ENCODE measurements at places on chromosomes 2 and 18.
A peak's percentile ranks its signal among the peaks of the same experiment; 100 is the strongest.

GRCh38 chr2:28055325-28055970, 164.9 kb downstream of the BABAM2 start:
- DNase-seq: peak; percentile 22

- DNase-seq: peak; percentile 67
Observed at GRCh38 chr2:134431838-134432434, 178.1 kb downstream of the MGAT5 start.

- no peak for DNase-seq
Observed at GRCh38 chr2:219632760-219633105, 5.3 kb downstream of the SLC4A3 start.

DNA sequence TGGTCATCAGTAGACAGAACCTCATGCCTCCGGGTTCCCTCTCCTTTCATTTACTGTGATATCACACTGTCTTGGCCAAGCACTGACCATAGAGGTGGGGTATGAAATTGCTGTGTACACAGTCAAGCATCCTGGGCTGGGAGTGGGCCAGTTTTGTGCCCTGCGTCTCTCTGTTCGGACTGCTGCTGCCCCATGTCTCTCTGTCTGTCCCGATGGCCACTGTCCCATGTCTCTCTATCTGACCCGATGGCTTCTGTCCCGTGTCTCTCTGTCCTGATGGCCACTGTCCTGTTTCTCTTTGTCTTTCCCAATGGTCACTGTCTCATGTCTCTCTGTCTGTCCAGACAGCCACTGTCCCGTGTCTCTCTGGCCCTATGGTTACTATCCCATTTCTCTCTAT, 164.9 kb downstream of the ARL4C start:
- DNase-seq: no peak
